GM23248 (cell line): ENCODE measurements at places on chromosomes 13 and 19. TPM values are rescaled to one million over a fixed set of nuclear protein-coding genes. Genes with fewer than 3 reads are reported as not detected.
A peak's percentile ranks its signal among the peaks of the same experiment; 100 is the strongest.

GRCh38 chr19:54188215-54188871 lies 1.0 kb downstream of the MBOAT7 start:
- peaks cover 11% of the 10 kb centered on the region for H3K4me1 ChIP-seq
- H3K4me3 ChIP-seq, result peak overlapping the region; percentile 87
- H3K36me3 ChIP-seq, result peaks cover 2% of the 10 kb centered on the region
- peak overlapping the region; percentile 98 for H3K27ac ChIP-seq
- no peaks in the 10 kb centered on the region for H3K27me3 ChIP-seq

DNA sequence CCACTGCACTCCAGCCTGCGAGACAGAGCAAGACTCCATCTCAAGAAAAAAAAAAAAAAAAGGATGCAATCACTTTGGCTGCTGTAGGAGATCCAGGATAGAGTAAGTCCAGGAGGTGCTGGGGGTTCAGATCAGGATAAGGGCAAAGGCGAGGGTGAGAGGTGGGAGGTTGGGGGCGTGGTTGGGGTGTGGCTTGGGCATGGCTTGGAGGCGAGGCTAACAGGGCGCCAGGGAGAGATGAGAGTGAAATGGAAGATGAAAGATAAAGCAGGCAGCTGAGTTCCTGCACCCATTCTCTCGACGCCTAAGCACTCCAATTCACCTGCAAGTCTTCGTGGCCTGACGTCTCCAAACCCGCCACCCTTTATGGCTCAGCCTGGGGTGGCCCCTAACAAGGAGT lies 25.0 kb upstream of the ZNRF4 start:
- H3K36me3 ChIP-seq, result no peaks in the 10 kb centered on the region
- no peak overlapping the region for H3K27ac ChIP-seq

DNA sequence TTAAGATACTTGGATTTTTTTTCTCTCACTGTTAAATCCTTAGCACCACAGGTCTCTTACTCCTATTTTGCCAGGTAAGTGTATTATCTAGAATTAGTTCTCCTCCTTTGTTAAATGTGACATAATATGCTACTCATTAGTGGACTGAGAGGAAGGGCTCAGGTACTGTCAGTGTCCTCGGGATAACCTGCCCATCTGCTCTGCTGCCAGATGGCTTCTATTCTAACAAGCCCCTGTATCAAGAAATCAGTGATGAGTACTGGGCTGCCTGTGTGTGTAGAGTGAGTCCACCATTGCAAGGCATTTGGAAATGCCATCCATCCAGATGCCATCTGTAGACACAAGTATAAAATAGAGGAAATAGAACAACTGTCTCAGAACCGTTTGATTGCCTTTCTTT lies 209.6 kb downstream of the ATP8A2 start:
- no peak overlapping the region for H3K4me3 ChIP-seq
- H3K36me3 ChIP-seq, result no peaks in the 10 kb centered on the region
- H3K27me3 ChIP-seq, result no peaks in the 10 kb centered on the region

GRCh38 chr19:28934631-28935030 lies 278.3 kb downstream of the UQCRFS1 start:
- no peak overlapping the region for H3K4me3 ChIP-seq
- DNase-seq, result peak; percentile 54
- no peaks in the 10 kb centered on the region for H3K27me3 ChIP-seq
- H3K4me1 ChIP-seq, result peaks cover 17% of the 10 kb centered on the region

- H3K27ac ChIP-seq, result no peak overlapping the region
- peak; percentile 2 for DNase-seq
- H3K4me1 ChIP-seq, result no peaks in the 10 kb centered on the region
Measured at GRCh38 chr13:73757481-73758233, 376.5 kb downstream of the KLF12 start.

GRCh38 chr19:17406046-17406886 lies 836 bp upstream of the BST2 start:
- no peak for DNase-seq
- H3K4me3 ChIP-seq, result no peak overlapping the region
- no peaks in the 10 kb centered on the region for H3K27me3 ChIP-seq
- no peaks in the 10 kb centered on the region for H3K36me3 ChIP-seq
- no peak overlapping the region for H3K27ac ChIP-seq
- H3K4me1 ChIP-seq, result no peaks in the 10 kb centered on the region

DNA sequence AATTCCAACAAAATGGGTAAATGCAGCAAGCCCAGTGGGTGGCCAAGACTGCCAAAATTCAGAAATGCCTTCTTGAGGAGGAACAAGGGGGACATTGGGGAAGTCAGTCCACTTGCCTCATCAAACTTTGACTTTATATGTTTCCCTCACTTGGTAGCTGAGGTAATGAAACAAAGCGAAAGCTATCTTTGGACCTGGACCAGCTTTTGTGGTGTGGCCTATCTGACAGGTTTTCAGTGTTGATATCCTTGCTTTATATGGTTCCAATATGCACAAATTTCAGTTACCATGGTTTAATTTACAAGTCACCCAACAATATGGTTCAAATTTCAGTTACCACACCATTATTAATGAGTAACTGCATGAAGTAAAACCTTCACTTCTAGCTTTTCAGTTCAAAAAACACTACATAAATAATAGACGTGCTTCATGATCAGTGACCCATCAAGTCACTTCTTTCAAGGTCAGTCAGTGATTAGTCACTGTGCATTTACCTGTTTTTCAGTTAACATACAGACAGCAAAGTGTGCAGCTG lies 17.7 kb upstream of the POU4F1 start:
- H3K27ac ChIP-seq, result no peak overlapping the region
- DNase-seq, result no peak
- H3K36me3 ChIP-seq, result 0 out of 2 replicates have a peak, but pooled peaks cover 10% of the 10 kb centered on the region
- no peak overlapping the region for H3K4me3 ChIP-seq
- H3K27me3 ChIP-seq, result no peaks in the 10 kb centered on the region
- no peaks in the 10 kb centered on the region for H3K4me1 ChIP-seq

OVOL3 gene
- not detected in 2 replicates for total RNA-seq

ZNF135 gene
- 5.1 and 6.4 TPM in 2 replicates for total RNA-seq
